ENCODE measurements at places on chromosomes 16 and 17.

- DNase-seq: no peak
These were observed 4.5 kb downstream of the CBX8 start for GRCh38 chr17:79792341-79792871.

DNA sequence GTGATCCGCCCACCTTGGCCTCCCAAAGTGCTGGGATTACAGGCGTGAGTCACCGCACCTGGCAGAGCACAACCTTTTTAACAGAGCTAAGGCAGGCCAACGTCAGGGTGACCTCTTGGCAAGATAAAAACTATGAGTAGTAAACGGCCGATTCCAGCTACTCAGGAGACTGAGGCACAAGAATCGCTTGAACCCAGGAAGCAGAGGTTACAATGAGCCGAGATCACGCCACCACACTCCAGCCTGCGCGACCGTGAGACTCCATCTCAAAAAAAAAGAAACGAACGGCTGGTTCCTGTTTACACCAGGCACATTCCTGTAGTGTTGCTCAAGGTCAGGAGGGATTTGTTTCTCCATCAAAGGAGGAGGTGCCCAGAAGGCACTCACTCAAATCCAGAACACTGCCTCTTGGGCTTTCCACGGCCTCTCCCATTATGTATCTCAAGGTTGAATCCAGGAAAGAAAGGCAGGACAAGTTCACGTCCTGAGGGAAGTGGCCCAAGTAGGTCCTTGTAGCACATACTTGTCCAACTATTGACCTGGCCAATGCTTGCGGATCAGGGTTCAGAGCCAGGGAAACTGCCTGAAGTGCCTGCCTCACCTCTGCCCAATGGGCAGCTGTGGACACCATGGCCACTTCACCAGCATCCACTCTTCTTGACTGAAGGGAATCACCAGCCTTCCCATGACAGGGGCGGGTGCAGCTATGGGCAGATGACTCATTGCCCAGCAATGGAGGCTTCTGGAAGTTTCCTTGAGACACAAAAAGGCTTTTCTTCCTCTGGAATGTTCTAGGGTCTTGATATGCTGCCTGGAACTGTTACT is 13.5 kb downstream of the KNOP1 start:
- no peak for DNase-seq

GRCh38 chr16:46632778-46633733 is 11.9 kb upstream of the SHCBP1 start:
- DNase-seq: peak; percentile 41

DNA sequence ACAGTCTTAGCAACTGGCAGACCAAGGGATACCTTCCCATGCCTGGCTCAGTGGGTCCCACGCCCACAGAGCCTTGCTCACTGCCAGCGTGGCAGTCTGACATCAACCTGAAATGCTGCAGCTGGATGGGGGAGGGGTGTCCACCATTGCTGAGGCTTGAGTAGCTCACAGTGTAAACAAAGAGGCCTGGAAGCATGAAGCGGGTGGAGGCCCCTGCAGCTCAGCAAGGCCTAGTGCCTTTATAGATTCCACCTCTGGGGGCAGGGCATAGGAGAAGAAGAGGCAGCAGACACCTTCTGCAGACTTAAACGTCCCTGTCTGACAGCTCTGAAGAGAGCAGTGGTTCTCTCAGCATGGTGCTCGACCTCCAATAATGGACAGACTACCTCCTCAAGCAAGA is 263.2 kb downstream of the KIF2B start:
- DNase-seq: no peak

DNA sequence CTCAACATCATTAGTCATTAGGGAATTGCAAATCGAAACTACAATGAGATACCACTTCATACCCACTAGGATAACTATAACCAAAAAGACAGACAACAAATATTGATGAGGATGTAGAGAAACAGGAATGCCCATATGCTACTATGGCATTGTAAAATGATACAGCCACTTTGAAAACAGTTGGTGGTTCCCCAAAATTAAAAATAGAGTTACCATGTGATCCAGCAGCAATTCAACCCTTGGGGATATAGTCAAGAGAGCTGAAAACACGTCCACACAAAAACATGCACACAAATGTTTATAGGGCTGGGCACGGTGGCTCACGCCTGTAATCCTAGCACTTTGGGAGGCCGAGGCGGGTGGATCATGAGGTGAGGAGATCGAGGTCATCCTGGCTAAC is 10.0 kb upstream of the PECAM1 start:
- DNase-seq: no peak

GRCh38 chr17:47895347-47895855 is 635 bp upstream of the SP2 start:
- DNase-seq: peak; percentile 59

- no peak for DNase-seq
These were observed 6.4 kb downstream of the CACNG5 start for GRCh38 chr17:66841328-66841727.

DNA sequence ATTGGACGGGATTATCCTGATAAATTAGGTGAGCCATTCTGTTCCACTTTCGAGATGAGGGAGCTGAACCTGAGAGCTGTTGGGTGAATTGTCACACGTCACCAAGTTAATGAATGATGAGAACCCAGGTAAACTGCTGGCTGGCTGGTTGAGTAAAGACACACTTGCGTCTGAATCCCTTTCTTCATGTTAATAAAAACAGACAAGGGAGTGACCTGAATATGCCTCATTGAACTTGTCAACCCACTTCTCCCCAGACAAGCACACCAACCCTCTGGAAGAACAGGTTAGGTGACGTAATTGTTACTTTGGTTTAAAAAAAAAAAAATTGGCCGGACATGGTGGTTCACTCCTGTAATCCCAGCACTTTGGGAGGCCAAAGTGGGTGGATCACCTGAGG is 400.9 kb upstream of the CDH5 start:
- no peak for DNase-seq

DNA sequence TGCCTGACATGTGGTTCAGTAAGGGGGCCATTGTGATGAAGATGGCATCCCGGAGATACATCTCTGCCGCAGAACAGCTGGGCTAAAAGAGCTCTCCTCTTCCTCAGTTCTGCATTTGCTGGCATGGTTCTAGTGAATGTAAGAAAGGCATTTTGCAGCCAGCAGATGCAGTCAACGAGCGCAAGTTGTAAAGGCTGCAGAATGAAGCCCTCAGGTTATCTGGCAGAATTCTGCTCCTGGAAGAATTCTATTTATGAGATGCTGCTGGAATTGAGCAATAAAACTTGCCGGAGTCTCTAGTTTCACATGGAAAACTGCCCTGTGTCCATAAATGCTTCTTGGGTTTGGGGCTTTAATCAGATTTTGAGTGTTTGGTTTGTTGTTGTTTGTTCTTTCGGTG is 176.8 kb upstream of the HSBP1 start:
- DNase-seq: no peak

DNA sequence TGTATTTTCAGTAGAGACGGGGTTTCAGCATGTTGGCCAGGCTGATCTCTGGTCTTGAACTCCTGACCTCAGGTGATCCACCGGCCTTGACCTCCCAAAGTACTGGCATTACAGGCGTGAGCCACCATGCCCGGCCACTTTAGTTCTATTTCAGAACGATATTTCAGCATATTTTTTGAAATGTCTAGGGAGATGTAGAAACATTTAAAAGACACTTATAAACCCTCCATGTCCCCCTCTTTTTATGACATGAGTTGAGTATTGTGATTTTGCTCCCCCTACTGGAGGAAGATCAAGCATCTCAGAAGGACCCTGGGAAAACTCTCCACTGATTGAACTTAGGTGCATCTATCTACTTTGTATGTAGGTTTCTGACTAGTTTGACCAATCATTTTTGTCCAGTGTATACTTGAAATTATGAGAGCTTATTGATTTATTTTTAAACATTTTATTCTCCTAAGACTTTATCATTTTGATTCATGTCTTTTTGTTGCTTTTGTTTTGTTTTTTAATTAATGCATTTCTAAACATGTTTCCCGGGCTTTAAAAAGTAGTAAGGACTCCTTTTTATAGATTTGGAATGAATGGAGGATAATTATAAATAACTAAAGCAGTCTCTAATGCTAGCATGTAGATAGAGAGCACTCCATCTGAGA is 105.1 kb downstream of the CHD9 start:
- DNase-seq: no peak

DNA sequence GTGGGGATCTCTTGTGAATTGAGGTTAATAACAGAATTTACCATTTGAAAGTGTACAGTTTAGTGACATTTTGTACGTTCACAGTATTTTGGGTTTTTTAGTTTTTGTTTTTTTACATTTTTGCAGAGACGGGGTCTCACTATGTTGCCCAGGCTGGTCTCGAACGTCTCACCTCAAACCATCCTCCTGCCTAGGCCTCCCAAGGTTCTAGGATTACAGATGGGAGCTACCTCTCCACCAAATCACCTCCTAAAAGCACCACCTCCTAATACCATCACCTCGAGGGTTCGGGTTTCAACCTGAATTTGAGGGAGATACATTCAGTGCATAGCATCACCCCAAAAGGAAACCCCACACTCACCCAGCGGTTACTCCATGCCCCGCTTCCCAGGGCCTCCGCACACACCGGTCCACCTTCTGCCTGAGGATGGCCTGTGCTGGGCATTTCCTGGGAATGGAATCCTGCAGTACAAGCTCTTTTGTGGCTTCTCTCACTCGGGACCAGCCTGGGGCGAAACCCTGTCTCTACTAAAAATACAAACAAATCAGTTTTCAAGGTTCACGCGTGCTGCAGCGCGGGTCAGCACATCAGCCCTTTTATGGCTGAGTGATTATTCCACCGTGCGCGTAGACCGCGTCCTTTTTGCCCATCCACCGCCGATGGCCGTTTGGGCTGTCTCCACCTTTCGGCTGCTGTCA is 182.7 kb upstream of the CIBAR2 start:
- no peak for DNase-seq

DNA sequence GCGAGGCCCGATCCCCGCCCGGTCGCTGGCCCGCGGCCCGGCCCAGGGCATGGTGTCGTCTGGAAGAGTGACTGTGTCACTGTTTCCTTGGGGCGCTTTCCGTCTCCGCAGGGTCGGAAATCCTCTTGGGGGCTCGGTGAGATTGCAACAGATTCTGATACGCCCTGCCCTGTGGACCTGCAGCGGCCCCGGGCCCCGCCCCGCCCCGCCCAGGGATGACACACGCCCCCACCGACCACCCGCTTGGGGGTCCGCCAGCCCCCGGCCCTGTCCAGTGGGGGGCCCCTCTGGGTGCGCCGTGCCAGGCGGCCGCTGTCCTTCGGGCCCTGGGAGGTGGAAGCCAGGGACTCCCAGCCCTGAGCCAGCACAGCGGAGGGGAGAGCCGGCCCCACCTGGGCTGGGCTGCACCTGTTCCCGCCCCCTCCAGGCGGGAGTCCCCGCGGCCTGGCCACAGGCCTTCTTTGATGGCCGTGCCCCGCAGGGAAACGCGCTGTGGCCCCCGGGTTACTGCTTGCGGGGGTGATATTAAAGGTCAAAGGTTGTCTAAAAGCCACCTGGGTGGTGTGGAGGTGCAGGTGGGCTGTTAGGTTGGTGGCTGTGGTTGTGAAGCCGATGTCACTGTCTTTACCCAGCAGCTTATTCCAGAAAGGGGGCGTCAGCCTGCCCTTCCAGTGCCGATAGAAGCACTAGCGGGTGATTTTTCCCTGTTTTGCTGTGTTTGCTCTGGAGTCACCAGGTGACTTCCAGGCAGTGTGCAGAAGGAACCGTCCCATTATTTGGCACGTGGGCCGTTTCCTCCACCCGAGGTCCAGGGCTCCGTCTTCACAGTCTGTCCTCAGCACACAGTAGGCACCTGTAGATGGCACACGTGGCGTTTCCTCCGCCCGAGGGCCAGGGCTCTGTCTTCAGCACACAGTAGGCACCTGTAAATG is 752 bp downstream of the TBC1D24 start:
- DNase-seq: peak; percentile 69

DNA sequence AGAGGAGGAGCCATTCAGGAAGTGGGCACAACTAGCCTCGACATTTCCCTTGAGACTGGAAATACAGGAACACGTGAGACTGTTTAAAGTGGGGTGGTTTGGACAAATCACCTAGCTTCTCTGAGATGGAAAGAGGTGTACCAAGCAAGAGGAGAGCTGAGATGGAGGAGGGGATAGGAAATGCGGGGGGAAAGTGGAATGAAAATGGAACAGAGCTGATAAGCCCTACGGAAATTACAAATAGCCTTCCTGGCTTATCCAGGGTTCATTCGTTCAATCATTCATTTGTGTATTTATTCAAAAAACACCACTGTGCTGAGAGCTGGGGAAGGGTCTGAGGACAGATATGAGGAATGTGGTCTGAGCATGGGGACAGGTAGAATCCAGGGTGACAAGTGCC is 64.1 kb downstream of the ASIC2 start:
- no peak for DNase-seq

DNA sequence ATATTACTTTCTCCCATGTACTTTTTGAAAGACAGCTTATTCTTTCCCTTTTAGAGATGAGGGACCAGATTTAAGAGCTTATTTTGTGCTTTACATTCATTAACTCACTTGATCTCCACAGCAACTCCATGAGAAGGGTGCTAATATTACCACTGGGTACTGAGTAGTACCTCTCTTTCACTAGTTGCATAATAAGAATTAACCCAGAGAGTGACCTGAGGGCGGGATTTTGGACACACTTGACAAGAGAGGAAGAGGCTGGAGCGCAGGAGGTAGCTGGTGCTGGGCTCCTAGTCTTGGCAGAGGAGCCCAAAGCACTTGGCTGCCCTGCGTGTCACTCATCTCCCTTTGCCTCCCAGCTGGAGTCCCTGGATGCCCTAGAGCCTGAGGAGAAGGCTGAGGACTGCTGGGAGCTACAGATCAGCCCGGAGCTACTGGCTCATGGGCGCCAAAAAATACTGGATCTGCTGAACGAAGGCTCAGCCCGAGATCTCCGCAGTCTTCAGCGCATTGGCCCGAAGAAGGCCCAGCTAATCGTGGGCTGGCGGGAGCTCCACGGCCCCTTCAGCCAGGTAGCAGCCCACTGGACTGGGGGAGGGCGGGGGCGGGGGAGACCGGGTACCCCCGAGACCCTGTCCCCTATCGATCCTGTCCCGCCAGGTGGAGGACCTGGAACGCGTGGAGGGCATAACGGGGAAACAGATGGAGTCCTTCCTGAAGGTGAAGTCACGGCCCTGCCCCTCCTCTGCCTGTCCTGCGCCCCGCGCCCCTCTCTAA is 1.7 kb upstream of the MAZ start:
- peak; percentile 52 for DNase-seq

- DNase-seq: no peak
These were observed 3.0 kb upstream of the SLFN5 start for GRCh38 chr17:35239823-35240222.

DNA sequence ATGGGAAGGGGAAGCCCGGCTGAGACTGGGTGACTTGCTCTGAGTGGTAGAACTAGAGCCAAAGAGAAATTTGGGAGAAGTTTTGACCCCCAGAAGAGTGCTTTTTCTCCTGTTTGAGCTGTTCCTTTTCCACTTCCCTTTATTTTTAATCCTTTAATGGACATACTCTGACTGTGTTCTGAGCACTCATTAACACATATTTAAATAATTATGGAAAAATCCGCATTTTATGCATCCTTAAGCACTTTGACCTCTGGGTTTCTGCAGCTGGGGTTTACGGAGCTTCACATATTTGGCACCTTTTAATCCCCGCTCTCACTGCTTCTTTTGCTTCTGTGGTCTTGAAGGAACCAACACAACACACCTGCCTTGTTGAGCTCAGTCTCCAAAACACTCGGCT is 114.7 kb downstream of the FOXL1 start:
- no peak for DNase-seq

Data from activated CD8-positive, alpha-beta memory T cell treated with anti-CD3 and anti-CD28 coated beads, Interleukin-2, amount 10 ng/mL, durations not matched to agents 7 days and 5 days (primary cell).